ENCODE measurements at places on chromosomes 11 and 22.

DNA sequence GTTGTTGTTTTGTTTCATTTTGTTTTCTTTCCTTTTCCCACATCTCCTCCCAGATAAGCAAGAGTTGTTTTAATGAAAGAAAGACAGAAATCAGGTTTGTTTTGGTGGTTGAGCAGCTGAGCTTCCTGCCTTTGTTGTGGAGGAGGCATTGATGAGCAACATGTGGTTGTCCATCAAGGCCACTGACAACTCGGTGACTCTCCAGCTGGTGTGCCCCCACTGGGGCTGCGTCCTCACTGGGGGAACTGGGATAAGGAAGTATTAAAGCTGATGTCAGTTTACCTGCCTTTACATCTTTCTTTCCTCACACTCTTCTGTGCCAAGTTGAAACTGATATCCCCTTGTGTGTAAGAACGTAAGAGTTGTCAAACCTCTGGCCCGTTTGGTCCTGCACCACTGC is 5.9 kb downstream of the VPS26B start:
- DNase-seq: no peak

GRCh38 chr11:73275381-73275750 is 3.2 kb downstream of the P2RY6 start:
- no peak for DNase-seq

GRCh38 chr11:85811624-85812023 is 683 bp upstream of the SYTL2 start:
- no peak for DNase-seq

DNA sequence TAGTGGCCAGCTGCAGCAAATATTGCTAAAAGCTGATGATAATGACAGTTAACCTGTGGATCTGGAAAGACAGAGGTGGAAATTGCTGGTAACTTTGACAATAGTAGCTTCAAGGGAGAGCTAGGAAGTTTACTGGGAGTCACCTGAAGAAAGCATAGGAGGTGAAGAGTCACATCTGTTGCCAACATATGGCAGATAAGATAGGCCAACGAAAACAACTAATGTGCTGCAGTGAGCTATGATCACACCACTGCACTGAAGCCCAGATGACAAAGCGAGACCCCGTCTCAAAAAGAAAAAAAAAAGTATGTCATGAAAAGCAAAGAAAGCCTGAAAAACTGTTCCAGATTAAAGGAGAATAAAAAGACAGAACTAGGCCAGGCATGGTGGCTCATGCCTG is 4.3 kb upstream of the PRDM10 start:
- no peak for DNase-seq

GRCh38 chr11:30351061-30351460 is 28.2 kb downstream of the ARL14EP start:
- DNase-seq: no peak

DNA sequence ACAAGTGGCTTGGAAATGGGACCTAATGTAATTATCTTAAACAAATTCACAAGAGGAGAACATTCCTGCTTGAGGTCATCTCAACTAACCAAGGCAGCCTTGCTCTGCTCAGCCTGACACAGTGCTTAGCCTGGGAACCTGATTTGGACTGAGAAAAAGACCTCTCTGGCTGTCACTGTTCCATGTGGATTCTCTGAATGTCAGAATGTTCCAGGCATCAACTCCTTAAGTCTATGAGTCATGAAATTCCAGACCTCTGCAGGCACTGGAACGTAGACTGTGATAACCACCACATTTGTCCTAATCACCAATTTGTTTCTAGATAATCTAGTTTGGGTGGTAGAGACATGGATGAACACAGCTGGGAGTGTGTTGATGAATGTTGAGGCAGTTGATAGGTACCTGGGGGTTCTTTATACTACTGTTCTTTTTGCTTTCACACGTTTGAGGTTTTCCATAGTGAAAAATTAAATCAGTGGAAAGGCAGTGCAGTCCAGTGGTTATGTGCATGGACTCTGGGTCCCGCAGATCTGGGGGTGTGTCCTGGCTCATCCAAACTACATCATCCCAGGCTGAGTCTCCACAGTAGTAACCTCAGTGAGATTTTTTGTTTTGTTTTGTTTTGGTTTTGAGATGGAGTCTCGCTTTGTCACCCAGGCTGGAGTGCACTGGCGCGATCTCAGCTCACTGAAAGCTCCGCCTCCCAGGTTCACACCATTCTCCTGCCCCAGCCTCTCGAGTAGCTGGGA is 269.6 kb downstream of the MN1 start:
- peak; percentile 59 for DNase-seq

- DNase-seq: peak; percentile 55
Observed at GRCh38 chr22:28594797-28595462, 84.7 kb downstream of the TTC28 start.

GRCh38 chr22:48021991-48022401 is 1259.5 kb downstream of the TBC1D22A start:
- DNase-seq: no peak

- no peak for DNase-seq
Observed at GRCh38 chr22:41927813-41928212, 1.2 kb upstream of the TNFRSF13C start.

- no peak for DNase-seq
Observed at GRCh38 chr11:2781408-2782274, 81.8 kb upstream of the KCNQ1OT1 start.

GRCh38 chr11:123247496-123247799 is 52.4 kb upstream of the CLMP start:
- no peak for DNase-seq

- DNase-seq: no peak
Observed at GRCh38 chr11:69252490-69252837, 41.5 kb upstream of the MYEOV start.

GRCh38 chr11:117073539-117073938 is 24.7 kb downstream of the SIK3 start:
- no peak for DNase-seq

DNA sequence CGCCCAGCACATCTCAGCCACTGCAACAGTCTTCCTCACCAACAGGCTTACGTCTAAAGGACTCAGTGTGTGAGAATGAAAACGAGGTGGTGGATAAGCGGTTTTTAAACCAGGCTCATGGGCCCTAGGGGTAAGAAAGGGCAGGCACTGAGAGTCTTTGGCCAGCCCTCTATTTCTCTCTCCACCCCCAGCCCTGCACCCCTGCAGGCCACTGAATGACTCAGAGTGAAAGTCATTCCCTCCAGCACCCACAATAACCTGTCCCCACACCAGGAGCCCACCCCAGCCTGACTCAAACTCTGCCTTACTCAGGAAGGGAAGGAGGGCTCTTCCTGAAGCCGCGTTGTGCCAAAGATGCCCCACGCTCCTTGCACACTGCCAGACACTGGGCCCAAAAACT is 72.0 kb downstream of the LARGE1 start:
- DNase-seq: no peak

DNA sequence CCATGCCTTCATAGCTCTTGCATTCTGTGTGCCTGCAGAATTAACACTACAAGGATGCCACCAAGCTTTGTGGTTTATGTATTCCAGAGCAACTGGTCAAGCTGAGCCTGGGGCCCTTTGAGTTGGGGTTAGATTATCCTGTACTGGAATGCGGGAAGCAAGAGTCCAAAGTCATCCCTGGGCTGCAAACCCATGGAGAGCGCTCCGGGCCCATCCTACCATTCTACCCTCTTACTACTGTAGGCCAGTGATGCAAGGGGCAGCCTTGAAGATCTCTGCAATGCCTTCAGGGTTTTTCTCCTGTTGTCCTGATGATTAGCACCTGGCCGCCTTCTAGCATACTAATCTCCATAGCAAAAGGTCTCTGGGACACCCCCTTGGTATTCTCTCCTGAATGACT is 51.3 kb downstream of the TUG1 start:
- DNase-seq: no peak

DNA sequence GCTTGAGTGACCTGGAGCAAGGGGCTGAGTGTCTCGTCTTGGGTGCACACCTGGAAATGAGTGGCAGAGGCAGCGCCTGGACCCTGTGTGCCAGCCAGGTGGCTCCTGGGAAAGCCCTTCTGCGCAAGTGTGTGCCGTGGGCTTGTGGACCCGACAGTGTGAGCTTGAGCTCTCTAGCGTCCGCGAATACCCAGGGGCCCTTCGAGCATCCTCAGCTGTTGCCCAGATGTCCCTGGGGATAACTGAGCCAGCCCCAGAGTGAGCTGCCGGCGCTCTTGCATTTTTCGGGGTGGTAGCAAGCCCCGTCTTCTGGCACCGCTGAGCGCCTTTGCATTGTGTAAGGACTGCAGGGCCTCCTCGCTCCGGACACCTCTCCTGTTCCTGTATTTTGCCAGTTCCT is 399.2 kb downstream of the TBC1D22A start:
- no peak for DNase-seq

DNA sequence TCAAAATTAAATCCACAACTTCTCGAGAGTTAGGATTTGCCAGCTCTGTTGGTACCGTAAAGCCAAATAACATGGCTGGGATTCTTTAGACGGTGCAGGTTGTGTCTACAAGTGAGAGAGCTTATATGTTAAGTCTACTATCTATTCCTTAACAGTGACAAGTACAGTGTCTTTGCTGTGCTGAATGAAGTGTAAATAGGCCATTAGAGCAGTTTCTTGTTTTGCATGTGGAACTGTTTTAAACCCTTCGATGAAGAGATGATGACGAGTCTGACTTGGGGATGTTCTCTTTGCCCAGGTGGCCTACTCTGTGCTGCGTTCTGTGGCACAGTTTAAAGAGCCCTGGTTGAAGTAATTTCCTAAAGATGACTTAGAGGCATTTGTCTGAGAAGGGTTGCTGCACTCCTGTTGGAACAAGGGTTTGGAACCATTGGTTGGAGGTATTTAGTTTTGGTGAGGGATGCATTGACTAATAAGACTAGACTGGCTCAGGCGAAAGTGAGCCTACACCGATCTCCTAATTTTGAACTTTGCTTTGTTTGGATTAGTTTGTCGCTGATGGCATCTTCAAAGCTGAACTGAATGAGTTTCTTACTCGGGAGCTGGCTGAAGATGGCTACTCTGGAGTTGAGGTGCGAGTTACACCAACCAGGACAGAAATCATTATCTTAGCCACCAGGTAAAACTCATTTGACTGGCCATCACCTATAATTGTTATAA is 988 bp downstream of the RPS3 start:
- DNase-seq: no peak

- no peak for DNase-seq
Observed at GRCh38 chr11:2689651-2690575, 9.9 kb downstream of the KCNQ1OT1 start.

- no peak for DNase-seq
Observed at GRCh38 chr11:103683576-103683975, 352.9 kb upstream of the DDI1 start.

GRCh38 chr11:71329165-71329510 is 76.8 kb upstream of the SHANK2 start:
- DNase-seq: no peak

DNA sequence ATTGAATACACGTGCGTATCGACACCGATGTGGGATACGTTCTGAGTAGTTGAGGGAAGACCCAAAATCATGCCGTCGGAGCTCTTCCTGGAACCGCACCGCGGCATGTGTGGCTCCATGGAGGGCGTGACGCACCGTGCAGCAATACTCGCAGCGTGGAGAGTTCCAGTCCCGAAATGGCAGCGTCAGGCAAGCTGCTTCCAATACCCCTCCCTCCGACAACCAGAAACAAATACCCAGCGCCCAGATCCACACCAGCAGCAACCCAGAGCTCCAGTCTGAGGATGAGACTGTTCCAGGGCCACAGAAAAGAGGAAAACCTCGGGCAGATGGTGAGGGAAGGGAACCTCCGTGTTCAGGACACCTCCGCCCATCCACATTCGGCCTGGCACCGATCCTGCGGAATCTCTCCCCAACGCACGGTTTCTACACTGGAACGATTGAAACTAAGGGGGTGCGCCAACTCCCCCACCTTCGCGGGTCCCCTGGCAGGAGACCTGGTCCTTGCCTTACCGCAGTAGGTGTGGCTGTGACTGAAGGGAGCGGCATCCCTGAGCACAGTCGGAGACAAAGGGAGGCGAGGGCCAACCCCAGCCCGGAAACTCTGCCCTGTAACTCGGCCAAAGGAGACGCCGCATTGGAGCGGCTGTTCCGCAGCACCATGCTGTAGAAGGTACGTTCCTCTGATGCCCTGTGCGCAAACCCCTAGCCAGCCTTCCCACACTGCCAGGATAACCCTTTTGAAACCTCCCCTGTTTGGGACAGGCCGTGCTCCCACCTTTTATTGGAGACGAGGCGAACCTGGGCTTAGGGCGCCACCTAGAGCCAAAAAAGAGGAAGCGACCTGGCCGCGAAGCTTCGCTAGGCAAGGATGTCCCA is 28.2 kb downstream of the DBX1 start:
- DNase-seq: no peak

DNA sequence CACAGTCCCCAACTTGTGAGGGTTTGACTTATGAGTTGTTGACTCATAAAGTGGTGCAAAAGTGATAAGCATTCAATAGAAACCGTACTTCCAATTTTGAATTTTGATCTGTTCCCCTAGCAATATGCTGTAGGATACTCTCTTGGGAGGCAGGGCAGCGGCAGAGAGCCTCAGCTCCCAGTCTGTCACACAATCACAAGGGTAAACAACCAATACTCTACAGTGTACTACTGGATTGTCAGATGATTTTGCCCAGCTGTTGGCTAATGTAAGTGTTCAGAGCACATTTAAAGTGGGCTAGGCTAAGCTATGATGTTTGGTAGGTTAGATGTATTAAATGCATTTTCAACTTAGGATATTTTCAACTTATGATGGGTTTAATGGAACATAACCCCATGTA is 13.7 kb upstream of the NXPE2 start:
- DNase-seq: no peak

- DNase-seq: no peak
Observed at GRCh38 chr22:28297504-28297903, 378.4 kb upstream of the PITPNB start.

DNA sequence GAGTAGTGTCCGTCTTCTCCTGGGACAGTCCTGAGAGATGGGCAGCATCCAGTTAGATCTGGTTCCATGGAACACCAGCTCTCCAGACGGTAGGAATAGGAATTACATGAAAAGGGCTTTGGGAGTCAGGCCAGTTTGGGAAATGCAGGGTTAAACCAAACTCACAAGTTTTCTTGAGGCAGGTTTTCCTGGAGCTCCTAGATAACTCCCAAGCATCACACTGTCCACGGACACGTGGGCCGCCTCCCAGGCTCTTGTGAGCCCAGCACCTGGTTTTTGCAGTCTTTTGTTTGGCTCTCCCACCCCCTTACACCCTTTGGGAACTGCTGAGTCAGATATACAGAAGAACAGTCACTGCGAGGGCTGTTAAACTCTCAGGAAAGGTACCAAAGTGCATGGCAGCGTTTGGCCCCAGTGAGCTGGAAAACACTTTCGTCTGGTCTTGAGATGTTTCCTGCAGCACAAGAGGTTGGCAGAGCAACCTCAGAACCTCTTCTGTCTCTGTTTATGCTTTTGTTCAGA is 90.0 kb downstream of the BCR start:
- DNase-seq: no peak

- no peak for DNase-seq
Observed at GRCh38 chr11:19938169-19938856, 222.0 kb downstream of the DBX1 start.

- DNase-seq: no peak
Observed at GRCh38 chr22:38830026-38830844, 13.6 kb downstream of the NPTXR start.

GRCh38 chr11:93099806-93100205 is 98.0 kb downstream of the SLC36A4 start:
- no peak for DNase-seq

GRCh38 chr11:96054870-96055705 is 131.2 kb upstream of the MTMR2 start:
- DNase-seq: no peak

- DNase-seq: no peak
Observed at GRCh38 chr22:32323513-32324164, 34.0 kb upstream of the RFPL3 start.

GRCh38 chr11:91796999-91797398 is 427.6 kb upstream of the FAT3 start:
- no peak for DNase-seq
